ENCODE measurements at places on chromosomes 4 and X. TPM values are rescaled to one million over a fixed set of nuclear protein-coding genes. Genes with fewer than 3 reads are reported as not detected.

FMR1NB gene
- total RNA-seq = not detected

GRCh38 chr4:67499799-67500198, 45.5 kb downstream of the CENPC start:
- no peaks in the 10 kb centered on the region for H3K4me1 ChIP-seq
- no peak overlapping the region for H3K27ac ChIP-seq
- no peak overlapping the region for H3K4me3 ChIP-seq
- H3K36me3 ChIP-seq = no peaks in the 10 kb centered on the region
- DNase-seq = no peak

DNA sequence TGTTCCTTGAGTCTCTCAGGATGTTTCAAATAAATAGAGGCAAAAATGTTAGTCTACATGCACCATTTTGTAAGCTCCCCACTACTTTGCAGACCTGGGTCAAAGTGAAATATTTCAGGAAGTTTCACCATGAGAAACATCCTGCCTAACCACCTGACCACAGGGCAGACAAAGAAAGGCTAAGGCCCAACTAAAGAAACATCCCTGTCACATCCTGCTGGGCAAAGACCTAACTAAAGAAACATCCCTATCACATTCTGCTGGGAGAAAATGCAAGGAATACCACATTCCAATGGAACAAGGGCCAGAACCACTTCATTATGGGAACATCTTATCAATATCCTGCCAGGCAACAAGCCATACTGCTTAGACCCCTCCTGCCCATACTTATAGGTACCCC, 1303.4 kb downstream of the TECRL start:
- no peaks in the 10 kb centered on the region for H3K36me3 ChIP-seq
- DNase-seq = peak; percentile 13
- peaks cover 15% of the 10 kb centered on the region for H3K4me1 ChIP-seq
- H3K27me3 ChIP-seq = no peaks in the 10 kb centered on the region
- peak overlapping the region; percentile 95 for H3K27ac ChIP-seq
- H3K4me3 ChIP-seq = no peak overlapping the region

NXF2B gene
- 1.5 TPM for total RNA-seq

- no peaks in the 10 kb centered on the region for H3K36me3 ChIP-seq
- H3K4me1 ChIP-seq = peaks cover 10% of the 10 kb centered on the region
- H3K4me3 ChIP-seq = no peak overlapping the region
- peaks cover 1% of the 10 kb centered on the region for H3K27me3 ChIP-seq
- no peak for DNase-seq
These were observed 325.6 kb downstream of the CAMK2D start for GRCh38 chr4:113435893-113436292.

- H3K4me3 ChIP-seq = peak overlapping the region; percentile 99
- H3K4me1 ChIP-seq = peaks cover 7% of the 10 kb centered on the region
- DNase-seq = no peak
- no peaks in the 10 kb centered on the region for H3K27me3 ChIP-seq
- H3K36me3 ChIP-seq = no peaks in the 10 kb centered on the region
- no peak overlapping the region for H3K27ac ChIP-seq
These were observed 448 bp upstream of the TBC1D8B start for GRCh38 chrX:106802063-106802387.

PAK3 gene
- total RNA-seq = 4.0 TPM

DNA sequence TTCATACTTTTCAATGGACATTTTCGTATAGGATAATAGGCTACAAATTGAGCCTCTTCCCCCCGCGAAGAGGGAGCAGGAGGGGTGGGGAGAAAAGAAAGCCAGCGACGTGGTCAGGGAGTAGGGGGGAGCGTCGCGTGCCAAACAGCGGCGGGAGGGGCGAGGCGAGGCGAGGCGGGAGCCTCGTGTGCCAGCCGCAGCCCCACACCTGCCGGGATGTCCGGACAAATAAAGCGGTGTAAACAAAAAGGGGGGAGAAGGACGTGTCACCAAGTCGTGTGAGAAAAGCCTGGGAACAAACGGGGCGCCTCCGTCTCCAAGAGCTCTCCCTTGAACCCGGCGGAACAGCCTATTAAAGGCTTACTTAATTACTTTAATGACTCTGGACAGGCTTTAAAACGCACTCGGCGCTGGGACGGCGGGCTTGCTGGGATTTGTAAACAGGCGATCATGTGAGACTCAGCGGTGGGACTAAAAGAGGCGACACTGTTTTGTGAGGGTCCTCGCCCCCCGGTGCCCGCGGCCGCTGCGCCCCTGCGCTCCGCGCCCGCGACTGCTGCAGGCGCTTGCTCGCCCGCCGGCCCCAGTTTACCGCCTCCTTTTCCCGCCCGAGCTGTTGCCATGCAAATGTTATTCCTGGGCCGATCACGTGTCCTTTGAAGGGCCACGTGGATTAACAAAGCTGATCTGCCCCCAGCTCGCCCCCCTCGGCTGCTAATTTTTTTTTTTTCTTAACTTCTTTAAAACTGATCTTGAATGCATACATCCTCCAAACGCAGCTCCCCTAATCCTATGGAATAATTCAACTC, at the start of gene HELT:
HELT (plus strand) TSS at position 527 of the 809 bp plus-strand sequence. CDS start 439 bp downstream, outside the sequence.
- peaks cover 45% of the 10 kb centered on the region for H3K27me3 ChIP-seq
- no peak for DNase-seq
- H3K4me1 ChIP-seq = peaks cover 14% of the 10 kb centered on the region

TADA2B gene
- 20.2 TPM for total RNA-seq

PRR32 gene
- not detected for total RNA-seq

- H3K27ac ChIP-seq = no peak overlapping the region
- no peaks in the 10 kb centered on the region for H3K27me3 ChIP-seq
- no peak overlapping the region for H3K4me3 ChIP-seq
- peaks cover 13% of the 10 kb centered on the region for H3K4me1 ChIP-seq
- no peak for DNase-seq
- peaks cover 10% of the 10 kb centered on the region for H3K36me3 ChIP-seq
These were observed 57.5 kb downstream of the FAM13A start for GRCh38 chr4:88999392-88999930.

GAGE12J gene
- not detected for total RNA-seq

DNA sequence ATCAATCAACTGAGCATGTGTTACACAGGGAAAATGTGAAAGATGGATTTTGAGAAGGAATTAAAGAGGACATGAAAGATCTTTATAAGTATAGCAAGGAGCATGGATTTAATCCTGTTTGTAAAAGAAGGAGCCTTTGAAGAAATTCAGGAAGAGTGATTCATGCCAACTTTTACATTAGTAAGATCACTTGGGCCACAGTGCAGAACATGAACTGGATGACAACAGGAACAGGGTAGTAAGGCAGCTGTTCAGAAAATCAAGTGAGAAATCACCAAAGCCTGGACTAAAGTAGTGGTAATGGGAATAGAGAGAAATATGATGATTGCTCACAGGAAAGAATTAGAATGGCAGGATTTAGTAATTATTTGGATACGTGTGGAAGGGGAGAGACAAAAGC, 265.7 kb upstream of the PCDH7 start:
- no peaks in the 10 kb centered on the region for H3K4me1 ChIP-seq
- H3K4me3 ChIP-seq = no peak overlapping the region
- H3K27ac ChIP-seq = no peak overlapping the region
- no peak for DNase-seq

GRCh38 chr4:168795346-168795745, 214.7 kb downstream of the CBR4 start:
- H3K4me1 ChIP-seq = no peaks in the 10 kb centered on the region
- H3K27ac ChIP-seq = no peak overlapping the region
- no peak overlapping the region for H3K4me3 ChIP-seq
- H3K27me3 ChIP-seq = peaks cover 3% of the 10 kb centered on the region
- DNase-seq = no peak

TLL1 gene
- 48.0 TPM for total RNA-seq

- no peak overlapping the region for H3K4me3 ChIP-seq
- no peaks in the 10 kb centered on the region for H3K4me1 ChIP-seq
- H3K27me3 ChIP-seq = no peaks in the 10 kb centered on the region
- no peaks in the 10 kb centered on the region for H3K36me3 ChIP-seq
- no peak overlapping the region for H3K27ac ChIP-seq
These were observed 65.9 kb downstream of the ZNF711 start for GRCh38 chrX:85309717-85310116.

DNA sequence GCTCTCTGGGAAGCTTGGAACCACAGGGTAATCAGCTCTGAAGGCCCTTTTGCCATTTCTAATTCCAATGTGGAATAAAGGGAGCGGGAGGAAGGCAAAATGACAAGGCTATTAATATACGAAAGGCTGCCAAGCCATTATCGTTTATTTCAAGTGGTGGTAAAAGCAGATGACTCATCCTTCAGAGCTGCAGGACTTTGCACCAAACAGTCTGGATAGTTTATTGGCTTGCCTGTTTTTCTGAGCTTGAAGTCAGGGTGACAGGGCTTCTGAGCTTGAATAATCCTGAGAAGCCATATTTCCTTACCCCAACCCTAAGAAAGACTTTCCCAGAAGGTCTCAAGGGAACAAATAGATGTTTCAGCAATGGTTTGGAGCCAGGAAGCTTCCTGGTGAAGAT, 7.7 kb upstream of the GABRE start:
- no peaks in the 10 kb centered on the region for H3K27me3 ChIP-seq
- DNase-seq = no peak
- H3K36me3 ChIP-seq = no peaks in the 10 kb centered on the region
- H3K4me3 ChIP-seq = no peak overlapping the region
- peaks cover 13% of the 10 kb centered on the region for H3K4me1 ChIP-seq

SCRG1 gene
- not detected for total RNA-seq
